ENCODE measurements at places on chromosomes 5 and 9. TPM values are rescaled to one million over a fixed set of nuclear protein-coding genes. Genes with fewer than 3 reads are reported as not detected.

EMB gene
- total RNA-seq = 0.07 TPM

NXNL2 gene
- total RNA-seq = not detected

VCAN gene
- total RNA-seq = 0.57 TPM

SLC22A4 gene
- total RNA-seq = 3.9 TPM

GCNT4 gene
- 0.07 TPM for total RNA-seq

ARL14EPL gene
- total RNA-seq = 0.27 TPM

ZBTB34 gene
- total RNA-seq = 12.9 TPM

PRLR gene
- total RNA-seq = not detected

F12 gene
- 1.7 TPM for total RNA-seq
